RPMI7951 (cell line): ENCODE measurements at places on chromosomes 12 and 14.
A peak's percentile ranks its signal among the peaks of the same experiment; 100 is the strongest.

- peak; percentile 40 for DNase-seq
Observed at GRCh38 chr12:19643635-19644034, 204.3 kb downstream of the AEBP2 start.

GRCh38 chr14:44914849-44915248 is 46.9 kb downstream of the KLHL28 start:
- peak; percentile 9 for DNase-seq

DNA sequence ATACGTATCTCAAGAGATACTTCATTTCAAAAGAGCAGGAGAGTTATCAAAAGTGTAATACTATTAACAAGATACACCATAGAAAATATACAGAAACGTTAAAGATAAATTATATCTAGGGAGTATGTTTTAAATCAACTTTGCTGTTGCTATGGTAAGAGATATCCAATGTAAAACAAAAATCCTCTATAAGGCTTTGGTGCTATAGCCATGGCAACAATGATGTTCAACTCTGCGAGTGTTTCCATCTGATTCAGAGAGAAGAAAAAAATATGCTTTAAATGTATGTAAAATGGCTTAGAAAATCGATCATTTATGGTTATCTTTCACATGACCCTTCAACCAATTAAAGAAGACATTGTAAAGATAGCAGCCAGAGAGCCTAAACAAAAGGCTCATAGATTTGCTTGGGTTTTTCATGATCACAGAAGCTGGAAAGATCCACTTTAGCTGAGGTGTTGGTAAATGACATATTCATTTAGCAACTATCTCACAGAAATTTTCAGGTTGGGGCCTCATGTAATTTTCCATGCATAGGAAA is 387.0 kb upstream of the GARIN6 start:
- DNase-seq = no peak

DNA sequence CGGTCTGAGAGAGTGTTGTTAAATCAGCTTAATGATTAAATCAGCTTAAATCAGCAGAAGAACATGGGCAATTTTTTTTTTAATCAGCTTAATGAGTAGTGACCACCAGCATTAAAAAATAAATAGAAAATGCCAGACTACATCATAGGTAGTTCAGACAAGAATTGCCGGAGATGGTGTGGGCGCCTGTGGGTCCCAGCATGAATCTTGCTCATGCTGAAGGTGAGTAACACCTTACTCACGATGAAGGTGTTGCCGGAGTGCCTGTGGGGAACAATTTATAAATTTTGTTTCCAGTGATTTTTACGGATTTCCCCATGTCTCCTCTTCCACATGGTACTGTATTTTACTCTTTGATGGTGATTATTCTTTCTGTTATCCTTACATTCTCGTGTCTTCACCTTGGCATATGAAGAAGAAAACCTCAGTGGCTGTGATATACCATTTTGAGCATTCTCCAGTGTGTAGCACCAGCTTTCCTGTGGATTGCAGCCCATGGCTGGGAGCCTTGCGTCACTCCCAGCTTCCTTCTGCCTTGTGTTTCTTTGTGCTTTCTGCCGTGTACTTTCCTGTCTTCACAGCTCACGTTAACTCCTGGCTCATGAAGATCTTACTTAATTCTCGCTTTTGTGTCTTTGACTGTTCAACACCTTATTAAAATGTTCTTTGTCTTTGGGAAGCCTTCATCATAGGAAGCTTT is 4.7 kb downstream of the TDRD9 start:
- no peak for DNase-seq

DNA sequence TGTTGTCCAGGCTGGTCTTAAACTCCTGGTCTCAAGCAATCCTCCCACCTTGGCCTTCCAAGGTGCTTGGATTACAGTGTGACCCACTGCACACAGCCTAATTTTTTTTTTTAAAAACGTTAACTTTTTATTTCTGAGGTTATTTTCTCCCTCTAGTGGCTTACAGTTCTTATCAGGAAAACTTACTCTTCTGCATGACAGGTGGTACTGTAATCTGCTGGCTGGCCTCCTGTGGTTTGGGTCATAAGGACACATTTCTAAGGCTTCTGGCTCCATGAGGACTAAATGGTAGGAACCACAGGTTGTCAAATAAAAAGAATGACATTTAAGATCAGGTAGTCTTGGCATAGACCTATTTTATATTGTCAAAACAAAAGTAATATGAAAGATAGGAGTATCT is 7.7 kb upstream of the NCKAP1L start:
- no peak for DNase-seq

DNA sequence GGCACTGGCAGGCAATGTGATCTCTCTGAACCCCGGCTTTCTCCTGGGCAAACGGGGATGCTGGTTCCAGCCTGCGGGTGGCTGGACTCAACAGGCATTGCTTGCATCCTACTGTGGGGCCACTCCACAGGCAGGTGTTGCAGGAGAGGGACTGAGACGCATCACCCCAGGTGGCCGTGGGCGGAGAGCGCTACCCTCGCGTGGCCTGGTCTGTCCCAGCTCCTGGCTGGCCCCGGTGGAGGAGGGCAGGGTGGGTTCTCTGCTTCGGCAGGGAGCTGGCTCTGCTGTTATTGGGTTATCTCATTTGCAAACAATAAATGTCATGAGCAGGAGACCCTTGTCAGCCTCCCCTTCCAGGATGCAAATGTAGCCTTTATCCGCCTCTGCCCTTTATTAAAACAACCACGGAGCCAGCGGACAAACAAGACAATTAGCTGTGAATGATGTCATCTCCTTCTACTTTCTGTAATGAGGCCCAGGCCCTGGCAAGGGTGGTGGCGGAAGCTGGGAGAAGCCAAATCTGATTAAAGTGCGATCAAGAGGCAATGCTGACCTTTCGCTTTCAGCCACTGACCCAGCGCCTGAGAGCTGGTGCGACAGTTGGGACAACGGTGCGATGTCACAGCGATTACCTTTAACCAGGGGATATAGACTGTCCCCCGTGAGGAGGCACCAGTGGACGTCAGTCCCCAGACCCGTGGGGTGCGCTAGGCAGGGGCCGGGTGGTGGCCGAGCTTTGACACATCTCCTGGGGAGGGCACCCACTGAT is 161.8 kb downstream of the KIF26A start:
- no peak for DNase-seq
